AG09319 (cell line): ENCODE measurements at places on chromosomes 4 and X.

- DNase-seq: no peak
Measured at GRCh38 chrX:124395145-124395880, 49.0 kb downstream of the SH2D1A start.

DNA sequence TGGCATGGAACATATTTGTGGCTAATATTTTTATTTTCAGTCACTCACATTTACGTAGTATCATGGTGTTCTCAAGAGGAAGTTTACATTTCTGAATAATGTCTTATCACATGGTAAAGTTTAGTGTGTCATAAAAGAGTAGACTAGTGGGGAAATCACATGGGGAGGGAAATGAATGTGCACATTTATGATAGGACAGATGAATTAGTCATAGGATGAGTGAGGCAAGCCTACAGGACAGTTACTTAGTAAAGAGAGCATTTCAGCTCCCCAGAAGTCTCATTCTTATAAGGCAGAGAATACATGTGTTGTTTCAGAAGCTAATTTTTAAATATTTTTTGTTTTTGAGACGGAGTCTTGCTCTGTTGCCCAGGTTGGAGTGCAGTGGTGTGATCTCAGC is 6.2 kb downstream of the GK start:
- DNase-seq: no peak

GRCh38 chr4:188780686-188781085 is 641.4 kb downstream of the TRIML1 start:
- DNase-seq: no peak

DNA sequence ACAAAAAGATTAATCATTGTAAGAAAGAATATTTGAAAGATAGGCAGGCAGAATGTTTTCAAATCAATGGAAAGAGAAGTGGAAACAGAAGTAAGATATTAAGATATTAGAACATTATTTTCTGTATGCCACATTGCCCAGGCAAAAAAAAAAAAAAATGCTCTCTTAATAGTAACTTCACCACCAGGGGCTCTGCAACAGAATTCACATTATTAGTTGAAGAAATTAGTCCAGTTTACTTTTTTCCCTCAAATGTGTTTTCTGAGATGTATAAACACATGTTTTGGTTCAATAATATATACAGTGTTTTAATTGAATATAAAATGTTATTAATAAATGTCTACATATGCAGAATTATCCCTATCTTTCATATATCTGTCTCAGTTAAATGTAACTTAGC is 78.0 kb upstream of the ADAD1 start:
- no peak for DNase-seq

DNA sequence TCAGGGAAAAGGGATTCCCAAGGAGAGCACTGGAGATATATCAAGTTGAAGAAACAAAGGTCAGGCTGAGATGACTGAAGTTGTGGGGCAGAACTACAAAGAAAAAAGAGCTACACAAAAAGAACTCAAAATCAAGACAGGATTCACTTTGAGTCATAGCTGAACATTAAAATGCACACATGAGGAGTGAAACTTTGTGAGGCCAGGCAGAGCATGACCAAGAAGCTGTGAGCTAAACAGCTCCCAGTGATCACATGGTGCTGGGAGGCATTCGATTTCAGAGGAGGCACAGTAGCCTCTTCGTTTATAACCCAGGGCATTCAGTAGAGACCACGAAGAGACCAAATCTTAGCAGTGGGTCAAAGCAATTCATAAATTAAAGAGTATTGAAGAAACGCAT is 145.3 kb downstream of the ATRX start:
- no peak for DNase-seq

DNA sequence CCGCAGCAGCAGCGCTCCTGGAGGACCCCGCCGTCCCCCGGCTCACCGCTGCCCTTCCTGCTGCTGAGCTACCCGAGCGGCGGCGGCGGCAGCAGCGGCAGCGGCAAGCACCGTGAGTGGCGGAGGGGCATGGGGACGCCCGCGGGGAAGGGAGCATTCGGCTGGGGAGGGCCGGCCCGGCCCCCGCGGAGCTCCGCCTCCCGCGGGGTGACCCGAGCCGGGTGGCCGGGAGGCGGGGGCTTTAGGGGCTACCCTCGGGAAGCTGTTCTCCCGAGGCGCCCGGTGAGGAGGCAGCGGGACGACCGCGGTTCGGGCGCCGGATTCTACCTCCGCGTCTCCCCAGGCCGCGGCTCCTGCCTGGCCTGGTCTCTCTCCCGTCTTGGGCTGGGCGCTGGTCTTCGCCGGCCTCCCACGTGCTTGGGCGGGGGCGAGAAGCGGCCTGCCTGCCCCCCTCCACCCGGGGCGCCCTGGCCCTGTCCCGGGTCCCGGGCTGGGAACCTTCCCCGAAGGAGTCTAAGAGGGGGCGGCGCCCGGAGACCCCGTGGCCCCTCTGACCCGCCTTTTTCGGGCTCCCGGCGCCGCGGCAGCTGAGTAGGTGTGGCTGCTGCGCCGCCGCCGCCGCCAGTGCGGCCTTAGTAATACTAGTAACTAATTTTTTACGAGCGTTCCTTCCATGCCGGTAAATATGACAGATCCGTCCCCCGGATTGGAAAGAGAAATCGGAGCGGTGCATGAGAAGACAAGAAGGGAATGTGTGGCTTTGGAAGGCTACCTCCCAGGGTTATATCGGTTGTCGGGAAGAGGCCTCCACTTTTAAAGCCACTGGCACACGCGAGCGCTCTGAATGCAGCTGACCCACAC is 16.4 kb upstream of the RUFY3 start:
- no peak for DNase-seq

DNA sequence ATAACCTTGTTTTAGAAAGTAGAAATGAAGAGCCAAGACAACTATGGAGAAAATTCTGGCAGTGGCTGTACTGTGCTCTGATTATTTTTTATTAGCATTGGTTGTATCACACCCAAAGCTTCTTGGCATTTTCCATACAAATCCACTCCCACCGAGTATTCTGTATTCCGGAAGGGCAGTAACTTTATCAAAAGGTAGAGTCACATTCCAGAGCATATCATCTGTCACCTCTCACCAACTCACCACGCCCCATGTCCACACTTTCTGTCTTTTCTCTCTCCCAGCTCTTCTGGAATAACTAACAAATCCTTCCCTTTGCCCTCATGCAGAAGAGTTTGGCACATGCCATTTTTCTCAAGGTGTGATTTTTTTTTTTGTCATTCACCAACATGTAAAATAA is 52.7 kb downstream of the CORIN start:
- no peak for DNase-seq

DNA sequence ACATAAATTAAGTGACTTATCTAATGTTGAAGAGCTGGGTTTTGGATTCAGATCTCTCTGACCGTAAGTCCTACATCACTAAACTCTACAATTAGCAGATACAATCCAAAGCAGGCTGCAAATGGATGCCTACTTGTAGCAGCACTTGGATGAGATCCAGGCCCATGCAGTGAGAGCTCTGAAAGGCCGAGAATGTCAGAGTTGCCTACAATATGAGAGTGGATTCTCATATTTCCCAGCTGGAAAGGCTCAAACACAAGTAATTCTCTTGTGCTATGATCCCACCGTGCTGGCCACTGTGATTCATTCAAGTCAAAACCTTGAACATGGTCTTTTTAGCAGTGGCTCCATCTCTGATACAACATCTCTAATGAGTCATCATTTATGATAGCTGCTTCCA is 125.4 kb upstream of the CHRDL1 start:
- no peak for DNase-seq
